Activated T-helper 2 cell treated with anti-CD3 and anti-CD28 coated beads, Interferon-gamma antibody, Interleukin-2, Interleukin-4, amounts not matched to agents 10 μg/mL and 5 μg/mL and 100 μg/mL, durations not matched to agents 14 hours and 24 hours and 36 hours (primary cell): ENCODE measurements at places on chromosomes 5 and 9. TPM values are rescaled to one million over a fixed set of nuclear protein-coding genes. Genes with fewer than 3 reads are reported as not detected.

- no peak for DNase-seq
- no peak overlapping the region for H3K27ac ChIP-seq
- peaks cover 1% of the 10 kb centered on the region for H3K4me1 ChIP-seq
- H3K27me3 ChIP-seq: no peaks in the 10 kb centered on the region
- H3K36me3 ChIP-seq: no peaks in the 10 kb centered on the region
These were observed 55.5 kb downstream of the HABP4 start for GRCh38 chr9:96505316-96505991.

DNA sequence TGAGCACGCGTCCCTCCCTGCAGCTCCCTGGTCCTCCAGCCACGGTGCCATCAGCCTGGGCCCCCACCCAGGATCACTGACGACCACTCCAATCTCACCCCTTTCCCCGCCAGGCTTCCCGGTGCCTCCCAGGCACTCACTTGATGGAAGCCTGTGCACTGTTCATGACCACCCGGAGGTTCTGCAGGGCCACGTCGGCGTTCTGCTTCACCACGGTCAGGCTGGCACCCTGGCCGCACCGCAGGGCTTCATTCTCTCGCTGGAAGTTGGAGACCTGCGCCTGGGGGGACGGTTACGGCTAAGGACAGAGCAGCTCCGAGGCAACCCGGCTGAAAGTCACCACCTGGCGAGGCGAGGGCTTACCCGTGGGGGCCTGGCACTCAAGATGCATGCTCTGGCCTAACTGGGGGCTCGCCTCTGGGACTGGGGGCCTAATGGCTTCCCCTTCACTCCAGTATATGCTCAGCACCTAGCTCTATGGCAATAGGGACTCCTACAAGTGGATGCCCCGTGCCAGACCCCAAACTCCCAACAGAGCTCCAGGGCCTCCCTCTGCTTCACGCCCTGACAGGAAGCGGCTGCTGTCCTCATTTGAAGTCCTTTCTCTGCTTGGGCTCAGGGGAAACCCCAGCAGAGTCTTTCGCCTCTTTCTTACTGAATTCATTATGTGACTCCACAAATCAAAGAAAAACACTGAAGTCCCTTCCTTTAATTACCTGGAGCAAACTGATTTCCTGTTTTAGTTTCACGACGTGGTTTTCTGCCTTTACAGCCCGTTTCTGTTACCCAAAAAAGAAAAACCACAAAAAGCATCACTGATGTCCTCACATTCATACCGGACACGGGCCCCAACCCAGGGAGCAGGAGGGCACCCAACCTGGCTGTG lies 4.2 kb upstream of the SNAPC4 start:
- H3K27me3 ChIP-seq: no peaks in the 10 kb centered on the region
- H3K4me3 ChIP-seq: peak overlapping the region; percentile 56
- H3K27ac ChIP-seq: peak overlapping the region; percentile 86
- H3K36me3 ChIP-seq: peaks cover 69% of the 10 kb centered on the region
- DNase-seq: no peak

DNA sequence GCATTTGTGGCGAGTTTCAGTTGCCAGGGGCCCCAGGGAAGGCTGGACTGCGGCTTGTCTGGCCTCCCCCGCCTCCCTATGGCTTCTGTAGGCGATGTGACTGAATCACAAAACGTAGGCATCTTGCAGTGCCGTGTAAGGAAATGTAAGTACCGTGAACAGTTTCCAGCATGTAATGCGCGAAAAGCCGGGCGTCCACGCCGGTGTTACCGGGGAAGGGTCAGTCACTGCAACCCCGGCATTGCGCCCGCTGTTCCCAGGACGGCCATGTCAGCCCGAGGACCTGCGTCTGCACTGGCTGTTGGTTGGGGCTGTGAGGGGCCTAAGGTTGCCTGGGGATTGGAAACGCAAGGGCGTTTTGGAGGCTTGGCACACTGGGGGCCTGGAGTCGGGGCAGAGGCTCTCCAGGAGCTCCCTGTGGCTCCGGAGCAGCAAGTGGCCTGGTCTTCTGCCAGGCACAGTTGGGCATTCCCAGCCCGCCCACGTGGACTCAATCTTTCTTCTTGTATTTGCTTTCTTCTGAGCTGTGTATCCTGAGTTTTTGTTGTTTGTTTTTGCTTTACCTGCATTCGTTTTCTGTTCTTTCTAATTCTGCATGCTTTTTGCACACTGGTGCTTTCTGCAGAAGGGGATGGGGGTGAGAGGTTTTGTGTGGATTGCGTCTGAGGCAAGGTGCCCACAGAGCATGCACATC lies 36.9 kb upstream of the PLEKHG4B start:
- H3K36me3 ChIP-seq: no peaks in the 10 kb centered on the region
- H3K27me3 ChIP-seq: peaks cover 33% of the 10 kb centered on the region
- no peak overlapping the region for H3K4me3 ChIP-seq
- no peak for DNase-seq

- no peaks in the 10 kb centered on the region for H3K36me3 ChIP-seq
- no peak overlapping the region for H3K27ac ChIP-seq
- no peak overlapping the region for H3K4me3 ChIP-seq
- DNase-seq: no peak
- H3K27me3 ChIP-seq: peaks cover 19% of the 10 kb centered on the region
- no peaks in the 10 kb centered on the region for H3K4me1 ChIP-seq
These were observed 92.8 kb upstream of the RAD23B start for GRCh38 chr9:107190061-107190935.

- no peak overlapping the region for H3K4me3 ChIP-seq
- H3K27ac ChIP-seq: no peak overlapping the region
- no peak for DNase-seq
- no peaks in the 10 kb centered on the region for H3K4me1 ChIP-seq
- H3K36me3 ChIP-seq: no peaks in the 10 kb centered on the region
- H3K27me3 ChIP-seq: peaks cover 14% of the 10 kb centered on the region
These were observed 114.2 kb downstream of the PHF2 start for GRCh38 chr9:93690618-93691017.

GRCh38 chr9:126513159-126514036 lies 100.3 kb upstream of the LMX1B start:
- H3K27ac ChIP-seq: no peak overlapping the region
- peaks cover 20% of the 10 kb centered on the region for H3K4me1 ChIP-seq
- no peak for DNase-seq
- H3K36me3 ChIP-seq: no peaks in the 10 kb centered on the region

GRCh38 chr5:36694351-36694750 lies 87.9 kb downstream of the SLC1A3 start:
- no peak overlapping the region for H3K27ac ChIP-seq
- H3K4me3 ChIP-seq: no peak overlapping the region
- no peaks in the 10 kb centered on the region for H3K36me3 ChIP-seq
- peaks cover 22% of the 10 kb centered on the region for H3K27me3 ChIP-seq

DNA sequence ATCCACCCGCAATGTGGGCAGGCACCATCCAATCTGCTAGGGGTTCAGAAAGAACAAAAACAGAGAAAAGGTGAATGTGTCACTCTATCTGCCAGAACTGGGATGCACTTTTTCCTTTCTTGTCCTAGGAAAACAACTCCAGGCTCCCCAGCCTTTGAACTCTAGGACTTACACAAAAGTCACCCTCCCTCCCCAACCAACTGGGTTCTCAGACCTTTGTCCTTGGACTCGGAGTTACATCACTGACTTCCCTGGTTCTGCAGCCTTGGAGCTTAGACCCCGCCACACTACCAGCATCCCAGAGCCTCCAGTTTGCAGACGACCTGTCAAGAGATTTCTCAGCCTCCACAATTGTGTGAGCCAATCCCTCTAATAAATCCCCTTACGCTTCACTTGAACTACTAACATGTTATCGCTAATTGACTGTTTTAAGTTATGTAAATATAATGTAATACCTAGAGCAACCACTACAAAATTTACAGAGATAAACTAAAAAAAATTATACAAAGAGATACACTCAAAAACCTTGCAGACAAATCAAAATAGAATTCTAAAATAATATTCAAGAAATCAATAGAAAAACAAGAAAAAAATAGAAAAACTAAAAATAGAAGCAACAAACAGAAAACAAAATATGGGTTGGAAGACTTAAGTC lies 5.3 kb upstream of the UBLCP1 start:
- peaks cover 14% of the 10 kb centered on the region for H3K4me1 ChIP-seq
- H3K36me3 ChIP-seq: peaks cover 2% of the 10 kb centered on the region
- DNase-seq: no peak
- H3K27me3 ChIP-seq: peaks cover 22% of the 10 kb centered on the region
- no peak overlapping the region for H3K4me3 ChIP-seq

GRCh38 chr5:40017918-40018317 lies 593.1 kb upstream of the DAB2 start:
- no peak for DNase-seq
- peaks cover 6% of the 10 kb centered on the region for H3K27me3 ChIP-seq
- H3K4me1 ChIP-seq: peaks cover 1% of the 10 kb centered on the region
- H3K36me3 ChIP-seq: no peaks in the 10 kb centered on the region
- H3K27ac ChIP-seq: no peak overlapping the region

GRCh38 chr5:120388016-120388781 lies 75.9 kb upstream of the PRR16 start:
- H3K27me3 ChIP-seq: no peaks in the 10 kb centered on the region
- H3K27ac ChIP-seq: peak overlapping the region; percentile 62
- H3K4me1 ChIP-seq: peaks cover 17% of the 10 kb centered on the region
- DNase-seq: no peak
- H3K36me3 ChIP-seq: no peaks in the 10 kb centered on the region

GRCh38 chr5:1502046-1502736 lies 21.6 kb downstream of the LPCAT1 start:
- H3K4me3 ChIP-seq: no peak overlapping the region
- H3K4me1 ChIP-seq: peaks cover 6% of the 10 kb centered on the region
- DNase-seq: no peak
- H3K27me3 ChIP-seq: no peaks in the 10 kb centered on the region
- H3K27ac ChIP-seq: no peak overlapping the region

DNA sequence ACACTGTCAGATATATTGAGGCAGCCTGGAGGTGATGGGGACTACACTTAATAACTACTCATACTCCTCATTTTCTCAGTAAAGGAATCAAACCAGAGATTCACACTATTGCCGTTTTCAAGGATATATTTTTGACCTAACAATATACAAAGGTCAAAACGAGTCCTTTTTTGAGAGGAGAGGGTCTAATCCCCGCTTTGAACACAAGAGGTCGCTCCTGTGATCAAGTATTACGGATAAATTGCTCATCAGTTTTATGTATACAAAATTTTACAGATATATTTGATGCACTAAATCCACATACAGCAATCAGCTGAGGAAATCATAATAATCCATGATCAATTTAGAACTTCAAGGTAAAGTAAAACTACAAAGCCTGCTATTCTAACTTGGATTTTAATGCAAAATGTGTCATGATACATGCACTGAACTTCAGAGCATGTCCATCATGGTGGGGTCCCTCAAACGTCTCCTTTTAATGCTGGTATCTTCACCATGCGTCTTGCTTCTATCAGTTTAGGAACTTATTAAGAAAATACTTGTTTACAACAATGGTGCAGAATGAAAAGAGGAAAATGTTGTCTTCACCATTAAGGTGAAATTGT lies 2.5 kb upstream of the ISL1 start:
- no peaks in the 10 kb centered on the region for H3K36me3 ChIP-seq
- no peak for DNase-seq
- peaks cover 92% of the 10 kb centered on the region for H3K27me3 ChIP-seq
- H3K27ac ChIP-seq: no peak overlapping the region

DNA sequence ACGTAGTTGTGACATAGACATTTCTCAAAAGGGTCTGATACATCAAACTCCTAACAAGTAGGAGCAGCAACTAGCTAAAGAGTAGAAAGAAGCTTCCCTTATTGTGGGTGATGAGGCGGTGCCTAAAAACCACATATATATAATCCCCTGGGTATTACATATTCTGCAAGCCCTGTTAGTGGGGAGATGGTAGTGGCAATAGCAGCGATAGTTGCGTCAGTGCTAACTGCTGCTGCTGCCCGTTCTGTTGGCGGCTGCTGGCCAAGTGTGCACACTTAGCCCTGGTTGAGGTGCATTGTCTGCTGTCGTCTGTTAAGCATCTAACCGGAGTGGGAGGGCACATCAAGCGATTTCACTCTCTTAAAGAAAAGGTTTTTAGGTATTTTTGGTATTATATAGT lies 35.8 kb downstream of the VLDLR start:
- H3K27ac ChIP-seq: peak overlapping the region; percentile 43
- H3K27me3 ChIP-seq: no peaks in the 10 kb centered on the region
- no peak for DNase-seq
- no peak overlapping the region for H3K4me3 ChIP-seq
- peaks cover 35% of the 10 kb centered on the region for H3K4me1 ChIP-seq
- peaks cover 22% of the 10 kb centered on the region for H3K36me3 ChIP-seq

DNA sequence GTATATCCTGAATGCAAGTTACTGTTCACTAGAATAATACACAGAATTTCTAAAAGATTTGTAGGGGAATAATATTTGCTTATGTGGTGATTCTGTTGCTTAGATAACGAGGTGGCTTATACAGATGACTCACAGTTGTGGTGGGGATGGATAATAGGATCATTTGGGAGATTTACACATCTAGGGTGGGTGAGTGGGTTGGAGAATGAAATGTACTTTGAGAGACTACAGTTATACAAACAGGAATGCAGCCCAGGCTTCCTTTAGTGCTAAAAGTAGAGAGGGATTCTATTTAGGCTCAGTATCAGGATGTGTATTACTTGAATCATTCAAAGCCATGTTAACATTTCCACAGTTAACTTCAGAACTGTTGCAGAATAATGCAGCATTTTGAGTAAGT lies 1.8 kb downstream of the CTXN3 start:
- no peak overlapping the region for H3K4me3 ChIP-seq
- no peaks in the 10 kb centered on the region for H3K4me1 ChIP-seq
- no peak overlapping the region for H3K27ac ChIP-seq
- DNase-seq: no peak
- H3K27me3 ChIP-seq: peaks cover 6% of the 10 kb centered on the region

DNA sequence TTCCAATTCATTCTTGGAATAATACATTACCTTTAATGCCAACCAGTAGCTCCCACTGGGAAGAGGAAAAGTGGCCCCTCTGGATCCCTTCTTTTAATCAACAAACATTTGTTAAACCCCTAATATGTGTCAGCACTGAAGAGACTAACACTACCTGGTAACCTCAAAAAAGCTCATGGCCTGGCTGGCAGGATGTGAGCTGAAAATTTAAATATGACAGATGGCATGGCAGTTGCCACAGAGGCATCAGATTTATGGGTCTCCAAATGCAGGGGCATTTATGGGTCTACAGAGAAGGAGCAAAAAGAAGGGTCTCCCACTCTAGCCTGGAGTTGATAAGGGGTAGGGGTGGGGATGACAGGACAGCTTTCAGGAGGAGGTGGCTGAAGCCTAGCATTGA lies 12.5 kb downstream of the DNAH5 start:
- no peak overlapping the region for H3K27ac ChIP-seq
- no peak overlapping the region for H3K4me3 ChIP-seq
- no peaks in the 10 kb centered on the region for H3K36me3 ChIP-seq
- DNase-seq: no peak

GRCh38 chr5:76683816-76684731 lies 31.9 kb upstream of the F2R start:
- H3K27me3 ChIP-seq: no peaks in the 10 kb centered on the region
- H3K36me3 ChIP-seq: peaks cover 70% of the 10 kb centered on the region

- DNase-seq: no peak
- H3K27ac ChIP-seq: no peak overlapping the region
- H3K4me3 ChIP-seq: no peak overlapping the region
These were observed 507.8 kb downstream of the PDE4D start for GRCh38 chr5:59385700-59386099.

FAM174A gene
- total RNA-seq: 8.9 and 11.5 TPM in 2 replicates

SOHLH1 gene
- total RNA-seq: not detected in 2 replicates

DEPDC1B gene
- 22.2 and 25.1 TPM in 2 replicates for total RNA-seq

LCN12 gene
- total RNA-seq: 2.0 and 2.1 TPM in 2 replicates

FRMD3 gene
- total RNA-seq: 0.34 and 0.51 TPM in 2 replicates

AFAP1L1 gene
- not detected in 2 replicates for total RNA-seq

POMT1 gene
- 44.5 and 46.9 TPM in 2 replicates for total RNA-seq

MRPL50 gene
- total RNA-seq: 14.2 and 14.8 TPM in 2 replicates

CNTNAP3 gene
- not detected in 2 replicates for total RNA-seq

SLC6A19 gene
- not detected in 2 replicates for total RNA-seq

TAF9 gene
- 58.0 and 63.2 TPM in 2 replicates for total RNA-seq

ISL1 gene
- total RNA-seq: not detected in 2 replicates
